T-cell (primary cell): ENCODE measurements at places on chromosomes 1 and 21.

GRCh38 chr1:101960142-101960541 is 36.6 kb downstream of the OLFM3 start:
- no peak for DNase-seq

DNA sequence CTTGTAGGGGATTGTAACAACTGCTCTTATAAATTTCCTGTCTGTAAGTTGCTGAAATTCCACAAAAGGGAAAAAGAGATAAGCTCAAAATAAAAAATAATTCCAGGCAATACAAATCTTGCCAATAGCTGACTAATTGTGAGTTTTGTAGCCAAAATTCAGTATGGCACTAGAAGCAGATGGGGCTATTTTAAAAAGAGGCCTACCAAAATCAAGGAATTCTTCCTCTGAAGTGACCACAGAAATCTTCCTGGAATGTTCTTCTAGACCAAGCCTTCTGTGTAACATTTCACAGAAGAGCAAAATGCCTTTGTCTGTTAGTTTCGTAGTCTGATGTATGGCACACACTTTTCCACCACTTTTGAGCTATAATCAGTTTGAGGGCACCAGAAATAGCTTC is 127.6 kb downstream of the CYYR1 start:
- no peak for DNase-seq

DNA sequence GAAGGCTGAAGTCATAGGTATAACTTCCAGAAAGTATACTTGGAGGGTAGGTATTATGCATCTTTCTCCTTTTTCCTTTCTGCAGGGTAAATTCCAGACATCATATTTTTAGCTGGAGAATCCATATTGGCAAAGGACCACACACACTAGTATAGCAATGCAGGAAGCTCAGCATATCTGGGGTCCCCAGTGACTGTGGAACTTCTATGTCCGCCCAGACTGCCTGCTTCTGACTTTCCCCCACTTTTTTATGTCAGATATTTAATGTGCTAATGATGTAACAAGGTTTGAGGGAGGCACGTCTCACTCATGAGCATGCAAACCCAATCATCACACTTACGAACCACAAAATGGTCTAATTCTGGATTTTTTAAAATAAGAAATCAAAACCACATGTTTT is 90.4 kb downstream of the BACH1 start:
- DNase-seq = no peak

- DNase-seq = no peak
Measured at GRCh38 chr1:201296352-201296751, 13.0 kb downstream of the PKP1 start.

GRCh38 chr1:2125350-2126211 is 69.0 kb downstream of the FAAP20 start:
- no peak for DNase-seq

DNA sequence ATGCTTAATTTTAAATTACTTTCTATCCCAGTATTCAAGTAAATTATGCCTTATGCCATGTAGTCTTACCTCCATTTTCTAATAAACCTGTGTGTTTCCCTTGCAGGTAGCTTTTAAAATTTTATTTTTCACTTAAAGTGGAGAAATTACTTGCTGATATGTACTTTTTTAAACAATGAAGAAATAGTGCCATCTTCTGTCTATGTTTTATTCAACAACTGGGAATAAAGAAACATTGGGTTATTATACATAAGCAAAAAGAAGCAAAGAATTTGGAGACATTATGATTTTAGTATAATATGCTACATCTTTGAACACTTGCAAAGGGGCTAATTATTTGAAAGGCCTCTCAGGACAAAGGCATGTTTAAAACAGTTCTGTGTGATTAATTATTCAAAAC is 1912.9 kb downstream of the MRPL39 start:
- DNase-seq = no peak

GRCh38 chr1:108962681-108963051 is 618 bp downstream of the CLCC1 start:
- peak; percentile 20 for DNase-seq

GRCh38 chr21:16113052-16113715 is 383.4 kb downstream of the USP25 start:
- DNase-seq = no peak

DNA sequence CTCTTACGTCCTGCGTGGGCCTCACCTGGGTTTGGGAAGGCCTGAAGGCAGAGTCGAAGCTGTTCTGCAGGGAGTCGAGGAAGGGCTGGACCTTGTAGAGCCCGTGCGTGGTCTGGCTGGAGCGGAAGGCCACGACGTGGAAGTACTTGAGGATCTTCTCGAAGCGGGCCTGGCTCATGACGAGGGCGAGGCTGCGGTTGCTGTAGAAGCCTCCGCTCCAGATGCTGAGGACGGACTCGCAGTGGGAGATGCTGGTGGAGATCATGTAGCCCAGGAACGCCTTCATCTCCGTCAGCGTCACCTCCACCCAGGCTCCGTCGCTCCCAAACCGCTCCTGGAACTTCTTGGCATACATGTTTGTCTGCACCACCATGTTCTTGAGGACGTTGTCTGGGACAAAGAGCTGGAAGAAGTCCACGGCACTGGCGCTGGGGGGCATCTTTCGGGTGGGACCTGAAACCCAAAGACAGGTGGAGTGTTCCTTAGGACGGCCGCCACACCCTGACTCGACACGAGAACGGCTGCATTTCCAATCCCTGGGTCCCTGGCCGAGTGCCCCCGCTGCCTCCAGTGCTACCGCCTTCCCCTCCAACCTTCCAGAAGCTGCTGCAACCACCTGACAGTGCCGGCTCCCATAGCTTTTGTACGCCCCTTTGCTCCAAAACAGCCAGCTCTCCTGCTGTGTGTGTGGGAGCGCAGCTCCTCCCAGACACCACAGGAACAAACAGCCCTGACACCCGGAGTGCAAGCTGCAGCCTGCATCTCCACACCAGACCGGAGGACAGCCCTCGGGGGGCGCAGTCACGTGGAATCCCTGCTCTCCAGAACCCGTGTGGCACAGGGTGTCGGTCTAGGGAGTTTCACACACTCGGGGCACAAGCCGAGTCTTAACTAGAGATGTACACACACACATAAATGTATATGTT is 69.0 kb downstream of the PGBD5 start:
- no peak for DNase-seq

DNA sequence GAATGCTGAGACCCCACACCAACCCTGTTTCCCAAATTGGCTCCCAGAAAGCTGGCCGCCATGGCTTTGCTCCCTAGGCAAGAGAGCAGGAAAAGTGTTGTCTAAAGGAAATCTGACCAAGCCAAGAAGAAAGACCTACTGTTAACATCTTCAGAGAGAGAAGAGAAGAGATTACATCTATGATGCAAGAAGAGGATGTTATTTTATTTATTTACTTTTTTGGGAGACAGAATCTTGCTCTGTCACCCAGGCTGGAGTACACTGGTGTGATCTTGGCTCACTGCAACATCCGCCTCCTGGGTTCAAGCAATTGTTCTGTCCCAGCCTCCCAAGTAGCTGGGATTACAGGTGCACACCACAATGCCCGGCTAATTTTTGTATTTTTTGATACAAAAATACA is 21.7 kb downstream of the HMGN2 start:
- no peak for DNase-seq

- DNase-seq = no peak
Measured at GRCh38 chr1:94543001-94543400, 1.4 kb upstream of the F3 start.

DNA sequence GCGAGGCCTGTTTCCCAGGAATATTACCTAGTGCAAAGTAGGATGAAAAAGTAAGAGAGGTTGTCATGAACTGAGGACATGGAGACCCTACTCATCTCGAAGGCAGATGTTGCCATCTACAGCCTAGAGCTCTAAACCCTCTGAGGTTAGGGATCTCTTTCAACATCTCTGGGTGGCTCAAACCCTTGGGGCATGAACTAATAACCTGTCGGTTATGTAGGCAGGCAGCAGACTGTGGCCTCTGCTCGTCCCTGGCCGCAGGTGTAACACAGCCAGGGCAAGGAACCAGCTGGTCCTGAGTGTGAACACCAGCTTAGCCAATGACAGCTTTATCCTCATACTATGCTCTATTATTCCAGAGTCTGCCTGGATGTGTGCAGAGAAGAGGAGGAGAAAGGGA is 13.2 kb downstream of the CAPZB start:
- no peak for DNase-seq

DNA sequence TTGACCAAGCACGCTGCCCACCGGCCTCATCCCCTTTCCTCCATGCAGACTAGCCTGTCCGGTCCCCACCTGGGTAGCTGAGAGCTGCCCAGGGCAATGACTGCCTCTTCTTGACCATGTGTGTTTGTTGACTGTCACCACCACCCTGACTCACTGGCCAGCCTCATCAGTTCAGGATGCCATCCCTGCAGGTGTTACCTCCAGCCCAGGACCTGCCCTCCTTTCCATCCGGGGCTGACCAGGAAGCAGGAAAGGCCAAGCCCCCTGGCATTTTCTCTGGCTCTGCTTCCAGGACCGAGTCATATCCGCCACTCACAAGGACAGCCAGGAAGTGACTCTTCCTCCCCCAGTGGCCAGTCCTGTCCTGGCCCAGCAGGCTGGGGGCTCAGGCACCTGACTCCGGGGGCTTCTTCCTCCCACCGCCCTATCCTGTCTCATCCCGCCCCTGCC is 17.1 kb downstream of the EPHA2 start:
- no peak for DNase-seq

GRCh38 chr1:71948561-71948960 is 333.8 kb downstream of the NEGR1 start:
- no peak for DNase-seq

GRCh38 chr1:117608115-117608615 is 2.3 kb downstream of the TENT5C start:
- DNase-seq = no peak

GRCh38 chr1:17510138-17510537 is 29.4 kb upstream of the ARHGEF10L start:
- no peak for DNase-seq

- DNase-seq = peak; percentile 16
Measured at GRCh38 chr1:235923466-235924021, 56.8 kb upstream of the LYST start.

GRCh38 chr1:202129453-202130296 is 7.0 kb downstream of the GPR37L1 start:
- DNase-seq = no peak

DNA sequence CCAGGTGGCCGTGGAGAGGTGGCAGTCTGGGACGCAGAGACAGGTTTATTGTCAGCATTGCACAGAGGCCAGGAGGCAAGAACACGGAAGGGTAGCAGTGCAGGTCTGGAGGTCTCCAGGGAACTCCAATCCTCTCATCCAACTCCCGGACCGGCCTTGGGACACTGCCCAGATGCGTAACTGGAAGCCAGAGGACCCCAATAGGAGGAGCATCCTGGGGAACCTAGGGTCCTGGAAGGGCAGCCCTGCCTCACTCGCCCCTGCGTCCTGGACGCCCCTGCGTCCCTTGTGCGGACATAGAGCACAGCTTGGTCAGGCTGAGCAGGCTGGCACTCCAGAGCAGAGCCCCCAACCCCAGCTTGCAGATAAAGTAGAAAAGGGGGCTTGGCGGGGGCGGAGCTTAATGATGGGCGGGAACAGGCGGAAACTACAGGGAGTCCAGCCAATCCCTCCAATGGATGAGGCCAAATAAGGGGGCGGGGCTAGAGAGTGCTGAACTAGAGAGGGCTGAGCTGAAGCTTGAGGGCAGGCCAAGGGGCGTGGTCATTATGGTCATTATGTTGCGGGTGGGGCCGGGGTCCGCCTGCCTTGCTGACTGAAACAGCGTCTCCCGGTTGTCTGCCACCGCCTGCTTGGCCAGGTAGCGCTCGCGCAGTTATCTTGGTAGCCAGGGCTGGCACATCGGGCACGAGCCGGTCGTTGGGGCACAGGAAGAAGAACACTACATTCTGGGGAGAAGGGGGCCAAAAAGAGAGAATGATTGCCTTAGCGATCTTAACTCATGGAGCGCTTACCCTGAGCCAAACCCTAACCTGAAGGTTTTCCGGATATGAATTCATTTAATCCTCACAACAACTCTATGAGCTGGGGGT is 3.7 kb upstream of the ARHGEF19 start:
- peak; percentile 31 for DNase-seq

- DNase-seq = no peak
Measured at GRCh38 chr1:246724731-246725095, 504 bp downstream of the SCCPDH start.

DNA sequence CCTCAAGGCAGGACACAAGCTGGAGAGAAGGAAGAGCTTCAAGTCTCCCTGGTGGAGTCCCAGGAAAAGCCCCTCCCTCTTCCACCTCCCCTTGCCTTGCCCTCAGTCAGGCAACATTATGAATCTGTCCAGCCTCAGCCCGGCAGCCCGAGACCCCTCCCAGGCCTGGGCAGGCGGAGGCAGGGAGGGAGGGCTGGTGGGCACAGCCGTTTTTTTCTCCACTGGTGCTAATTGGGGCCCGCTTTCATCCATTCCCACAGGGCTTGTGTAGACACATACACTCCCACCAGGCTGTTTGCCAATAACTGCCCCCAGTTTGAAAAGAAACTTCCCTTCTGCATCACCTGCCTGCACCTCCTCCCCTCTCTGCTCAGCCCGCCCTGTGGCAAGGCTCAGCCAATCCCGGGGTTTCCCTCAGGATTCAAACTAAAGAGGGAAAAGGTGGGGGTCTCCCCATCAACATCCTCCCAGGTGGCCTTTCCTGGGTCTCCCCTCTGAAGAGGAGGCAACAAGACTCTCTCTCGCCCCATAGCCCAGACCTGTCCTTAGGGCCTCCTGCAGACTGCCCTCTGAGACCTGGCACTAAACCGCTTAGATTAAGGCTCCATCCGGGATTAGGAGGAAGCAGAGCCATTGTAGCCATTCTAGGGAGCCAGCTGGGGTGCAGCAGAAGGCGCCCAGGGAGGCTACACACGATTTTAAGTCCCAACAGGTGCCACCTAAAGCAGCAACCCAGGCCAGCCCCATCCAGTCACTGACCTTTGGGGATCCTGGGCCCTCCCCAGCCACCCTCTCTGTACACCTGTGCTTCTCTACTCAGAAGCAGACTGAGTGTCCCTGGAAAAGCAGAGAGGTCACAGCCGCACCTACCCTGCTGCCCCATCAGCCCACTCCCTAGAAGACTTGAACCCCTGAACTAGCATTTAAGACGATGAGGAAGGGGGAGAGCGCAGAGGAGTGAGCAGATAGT is 3.5 kb downstream of the IGSF9 start:
- DNase-seq = no peak

DNA sequence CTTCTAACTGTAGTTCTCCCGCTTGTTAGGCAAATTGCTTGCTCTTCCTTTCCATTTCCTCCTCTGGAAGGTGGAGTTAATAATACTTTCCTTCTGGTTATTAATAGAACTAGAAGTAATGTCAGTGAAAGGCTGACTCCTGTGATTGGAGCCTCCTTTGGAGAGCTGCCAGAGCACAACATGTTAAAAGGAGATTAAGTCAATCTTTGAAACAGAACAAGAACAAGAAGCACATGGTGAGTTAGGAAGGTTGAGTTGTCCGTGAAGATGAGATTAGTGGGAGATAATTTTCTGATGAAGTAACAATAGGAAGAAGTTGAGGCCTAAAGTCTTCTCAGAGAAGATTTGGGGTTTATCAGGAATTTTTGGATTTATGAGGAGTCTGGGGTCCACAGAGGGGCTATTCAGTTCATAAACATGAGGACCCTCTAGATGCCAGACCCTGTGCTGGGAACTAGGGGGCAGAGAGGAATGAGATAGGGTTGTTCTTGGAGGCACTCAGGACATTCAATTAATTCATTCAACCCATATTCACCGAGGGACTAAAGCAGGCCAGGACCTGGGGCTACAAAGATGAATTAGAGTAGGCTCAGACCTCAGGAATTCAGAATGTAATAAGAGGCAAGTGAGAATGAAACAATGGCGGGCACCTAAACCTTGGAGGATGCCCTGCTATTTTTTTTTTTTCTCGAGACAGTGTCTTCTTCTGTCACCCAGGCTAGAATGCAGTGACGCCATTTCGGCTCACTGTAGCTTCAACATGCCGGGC is 40.7 kb upstream of the DHCR24 start:
- DNase-seq = no peak
